Naive thymus-derived CD4-positive, alpha-beta T cell (primary cell): ENCODE measurements at places on chromosomes 4 and X.

GRCh38 chrX:69298466-69299140, 133.3 kb upstream of the PJA1 start:
- DNase-seq: no peak

- no peak for DNase-seq
These were observed 46.4 kb upstream of the FGG start for GRCh38 chr4:154658680-154659405.

GRCh38 chr4:17260166-17260907, 251.6 kb downstream of the QDPR start:
- DNase-seq: no peak

DNA sequence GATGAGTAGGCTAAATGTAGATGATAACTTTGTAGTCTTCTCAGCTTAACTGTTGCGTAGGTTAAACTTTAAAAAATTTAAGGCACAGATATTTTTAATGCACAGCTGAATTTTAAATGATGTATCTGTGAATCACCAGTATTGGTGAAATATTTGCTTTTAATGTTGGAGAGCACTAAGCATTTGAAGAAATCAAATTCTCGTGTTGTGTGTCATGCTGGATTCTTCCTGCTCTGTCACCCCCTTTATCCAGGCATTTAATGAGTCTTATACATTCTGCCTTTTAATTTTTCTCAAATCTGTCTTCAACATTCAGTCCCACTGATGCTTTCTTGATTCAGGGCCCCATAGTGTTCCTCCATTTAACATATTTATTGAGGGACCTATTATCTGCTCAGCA, 76.7 kb downstream of the SLC4A4 start:
- DNase-seq: no peak

DNA sequence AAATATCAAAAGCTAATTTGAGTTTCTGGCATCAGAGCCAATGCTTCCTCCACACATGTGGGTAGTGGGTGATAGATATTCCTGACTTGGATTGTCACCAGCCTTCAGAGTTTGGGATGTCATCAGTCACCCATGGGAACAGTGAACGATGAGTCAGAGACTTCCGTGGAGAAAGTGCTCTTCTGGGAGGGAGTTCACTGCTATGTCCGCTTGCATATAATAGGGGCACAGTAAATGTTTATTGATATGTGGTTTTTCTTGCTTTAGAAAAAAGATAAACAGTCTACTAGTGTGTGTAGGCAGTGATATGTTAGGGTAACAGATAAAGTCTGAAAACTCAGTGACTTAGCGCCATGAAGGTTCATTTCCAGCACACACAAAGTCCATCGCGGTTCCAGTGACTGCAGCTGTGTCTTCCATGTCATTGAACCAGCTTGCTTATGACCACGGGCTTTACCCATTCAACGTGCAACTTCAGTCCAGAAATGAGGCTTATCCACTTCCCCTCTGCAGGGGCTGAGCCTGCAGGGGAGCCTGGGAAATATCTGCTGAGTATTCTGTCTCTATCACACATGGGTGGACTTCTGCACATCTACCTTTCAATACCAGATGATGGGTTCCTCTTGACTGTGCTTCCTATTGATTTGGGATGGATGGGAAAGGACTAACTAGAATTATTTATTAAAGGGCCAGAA, 87.7 kb upstream of the WWC2 start:
- no peak for DNase-seq

DNA sequence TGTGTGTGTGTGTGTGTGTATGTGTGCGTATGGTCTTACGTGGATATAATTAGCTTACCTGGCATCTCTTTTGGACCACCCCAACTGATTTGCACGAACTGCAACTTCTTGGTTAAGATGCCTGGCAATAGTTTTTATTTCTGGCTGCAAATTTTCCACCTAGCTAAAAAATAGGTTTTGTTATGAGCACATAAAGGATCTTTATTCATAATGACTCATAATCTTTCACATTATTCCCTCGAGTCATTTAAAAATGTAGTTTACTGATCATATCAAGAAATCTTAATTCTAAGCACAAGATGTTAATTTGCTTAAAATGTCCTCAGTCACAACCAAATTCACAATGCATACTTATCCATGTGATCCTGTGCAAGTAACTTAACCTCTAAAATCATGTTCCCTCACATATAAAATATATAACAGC, 1.5 kb downstream of the COX18 start:
- no peak for DNase-seq

DNA sequence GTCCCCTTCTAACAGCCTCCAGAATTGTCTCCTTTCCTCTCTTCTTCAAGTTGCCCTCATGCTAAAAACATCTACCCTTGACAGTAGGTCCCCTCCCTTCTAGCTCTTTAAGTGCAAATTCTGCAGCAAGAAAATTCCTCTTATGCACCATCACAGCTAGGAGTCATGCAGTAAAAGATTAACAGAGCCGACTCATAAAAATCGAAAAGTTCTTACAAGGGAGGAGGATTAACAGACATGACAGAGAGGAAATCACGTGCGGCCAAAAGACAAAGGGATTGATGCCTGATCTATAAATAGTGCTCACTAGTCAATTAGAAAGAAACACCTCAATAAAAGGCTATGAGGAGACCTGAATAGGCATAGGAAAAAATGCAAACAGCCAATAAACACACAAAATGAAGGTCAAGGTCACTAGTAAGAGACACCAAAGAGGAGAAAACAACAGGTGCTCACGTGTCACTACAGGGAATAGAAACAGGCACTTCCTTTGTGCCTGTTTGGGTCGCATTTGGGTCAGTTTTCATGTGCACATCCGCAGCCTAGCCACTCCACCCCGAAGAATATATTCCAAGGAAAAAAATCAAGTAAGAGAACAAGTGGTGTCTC, 3.4 kb downstream of the RNF212 start:
- DNase-seq: no peak

- no peak for DNase-seq
These were observed 126.8 kb upstream of the PSAPL1 start for GRCh38 chr4:7561557-7561956.

GRCh38 chr4:55068522-55068921, 56.9 kb downstream of the KDR start:
- DNase-seq: no peak

GRCh38 chr4:156495836-156496235, 475.8 kb downstream of the PDGFC start:
- no peak for DNase-seq

DNA sequence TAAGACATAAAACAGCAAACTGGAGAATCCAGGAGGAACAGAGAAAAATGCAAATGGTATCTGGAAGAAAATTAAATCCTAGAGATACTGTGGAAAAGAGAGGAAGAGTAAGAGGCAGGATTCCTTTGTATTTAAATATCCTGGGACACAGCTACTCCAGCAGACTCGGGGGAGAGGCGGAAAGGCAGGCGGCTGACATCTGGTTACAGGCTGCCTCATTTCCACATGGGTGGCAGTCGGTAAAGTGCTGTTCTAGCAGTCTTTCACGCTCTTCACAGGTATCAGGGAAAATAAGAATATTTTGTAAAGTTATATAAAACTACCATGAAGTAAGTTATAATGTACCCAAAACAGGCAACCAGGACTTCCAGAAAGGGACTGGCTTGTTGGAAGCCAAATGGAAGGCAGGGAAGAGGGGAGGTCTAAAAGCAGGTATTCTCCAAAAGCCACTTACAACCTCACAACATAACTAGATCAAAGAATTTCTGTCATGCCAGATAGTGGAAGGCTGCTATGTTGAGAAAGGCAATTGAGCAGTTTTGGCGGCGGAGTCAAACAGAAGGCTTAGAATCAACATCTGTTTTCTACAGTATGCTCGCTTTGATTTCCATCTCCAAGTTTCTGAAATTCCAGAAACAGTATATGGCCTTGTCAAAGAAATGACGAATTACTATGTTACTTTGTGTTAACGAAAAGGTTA, 1.3 kb upstream of the TIGD2 start:
- DNase-seq: no peak

- DNase-seq: no peak
These were observed 10.4 kb downstream of the MAD2L1 start for GRCh38 chr4:120056246-120056645.

DNA sequence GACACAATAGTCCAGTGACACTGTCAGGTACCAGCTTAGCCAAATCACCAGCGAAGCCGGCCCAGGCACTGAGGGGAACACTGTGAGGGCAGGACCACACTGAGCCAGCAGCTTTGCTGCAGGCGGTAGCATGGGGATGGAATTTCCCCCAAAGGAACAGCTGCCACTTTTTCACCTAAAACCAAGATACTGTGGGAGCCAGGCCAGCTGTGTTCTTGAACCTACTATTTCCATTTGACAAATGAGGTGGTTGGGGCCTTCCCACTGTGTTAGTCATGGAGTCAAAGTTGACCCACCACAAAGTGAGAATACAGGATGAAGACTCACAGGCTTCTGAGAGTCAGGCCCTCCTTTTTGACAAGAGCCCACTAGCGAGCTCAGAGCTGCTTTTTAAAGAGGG, 70.7 kb upstream of the SH3RF1 start:
- DNase-seq: no peak

DNA sequence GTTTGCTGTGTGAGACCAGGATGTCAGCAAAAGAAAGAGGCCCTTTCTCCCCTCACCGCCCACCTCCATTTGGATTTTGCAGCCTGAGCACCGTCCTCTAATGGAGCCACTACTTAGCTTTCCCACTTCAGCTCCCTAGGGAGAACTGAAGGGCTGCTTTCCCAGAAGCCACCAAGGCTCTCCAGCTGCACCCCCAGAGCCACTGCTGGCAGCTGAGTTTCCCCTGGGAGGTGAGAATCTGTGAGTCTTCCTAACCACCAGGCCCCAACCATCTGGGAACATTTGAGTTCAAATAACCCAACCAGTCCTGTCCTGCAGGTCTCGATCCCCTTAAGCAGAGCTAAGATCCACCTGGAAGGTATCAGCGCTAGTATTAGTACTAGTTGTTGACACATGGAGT, 173.1 kb upstream of the USP9X start:
- DNase-seq: no peak

- DNase-seq: no peak
These were observed 81.6 kb upstream of the TBC1D9 start for GRCh38 chr4:140837736-140838135.

DNA sequence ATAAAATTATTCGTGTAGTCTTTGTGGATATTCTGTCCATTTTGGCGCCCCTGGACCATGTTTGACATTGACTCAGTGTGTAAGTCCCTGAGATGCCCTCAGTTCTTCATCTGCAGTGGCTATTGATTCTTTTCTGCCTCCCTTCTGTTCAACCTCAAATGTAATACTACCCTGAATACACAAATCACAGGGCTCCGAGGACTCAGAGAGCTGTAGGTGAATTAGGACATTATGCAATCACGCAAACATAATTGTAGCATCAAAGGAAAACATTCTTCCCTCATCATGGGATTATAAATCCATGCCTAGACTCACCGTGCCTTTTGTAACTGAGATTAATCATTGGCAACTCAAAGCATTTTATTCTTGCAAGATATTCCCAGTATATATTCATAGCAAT, 161.4 kb upstream of the PACRGL start:
- no peak for DNase-seq

- no peak for DNase-seq
These were observed 45.1 kb upstream of the HSD17B10 start for GRCh38 chrX:53479301-53479700.

- no peak for DNase-seq
These were observed 48.5 kb upstream of the PDLIM3 start for GRCh38 chr4:185583813-185584212.

- DNase-seq: no peak
These were observed 238.8 kb downstream of the GRIA3 start for GRCh38 chrX:123422875-123423274.

DNA sequence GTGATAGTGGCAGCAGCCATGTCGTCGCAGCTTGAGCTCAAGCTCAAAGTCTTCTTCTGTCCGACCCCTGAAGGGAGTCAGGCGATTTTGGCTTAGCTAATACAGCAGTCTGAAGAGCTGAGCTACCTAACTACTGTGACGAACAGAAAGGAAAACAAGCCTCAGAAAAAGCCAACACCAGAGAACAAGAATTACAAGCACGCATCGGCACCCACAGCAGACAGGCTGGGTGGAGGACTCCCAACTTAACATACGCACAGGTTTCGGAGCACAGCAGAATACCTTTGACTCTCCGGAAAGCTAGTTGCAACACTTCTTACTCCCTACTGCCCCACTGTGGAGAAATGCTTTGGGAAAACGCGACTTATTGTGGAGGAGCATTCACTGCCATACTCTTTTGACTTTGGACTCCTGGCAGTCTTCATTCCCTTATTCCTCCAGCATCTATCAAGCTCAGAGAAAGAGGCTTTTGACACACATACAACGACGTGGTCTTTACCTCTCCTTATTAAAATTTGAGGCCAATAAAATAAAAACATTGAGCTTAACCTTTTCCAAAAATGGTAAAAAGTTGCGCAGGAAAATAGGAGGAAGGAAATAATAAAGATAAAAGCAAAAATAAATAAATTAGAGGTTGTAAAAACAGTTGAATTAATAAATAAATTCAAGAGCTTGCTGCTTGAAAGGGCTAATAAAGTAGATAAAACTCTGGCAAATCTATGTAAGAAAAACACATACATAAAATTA, 41.3 kb upstream of the GPC3 start:
- DNase-seq: no peak

DNA sequence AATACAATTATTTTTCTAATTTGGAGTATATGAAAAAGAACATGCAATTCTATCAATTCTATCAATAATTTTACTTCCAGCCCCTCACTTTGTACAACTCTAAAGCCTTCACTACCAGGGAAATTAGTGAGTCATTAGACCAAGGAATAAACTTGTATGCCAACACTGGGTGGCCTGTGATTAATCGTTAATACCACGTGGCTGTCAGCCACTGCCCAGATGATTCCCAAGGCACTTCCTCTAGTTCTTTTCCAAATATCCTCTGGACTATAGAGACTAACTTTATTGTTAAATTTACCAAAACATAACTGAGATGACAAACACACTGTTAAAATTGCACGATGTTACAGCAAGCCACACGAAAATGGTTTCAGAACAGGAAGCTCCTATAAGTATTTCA, 45.7 kb downstream of the MID1 start:
- no peak for DNase-seq

- no peak for DNase-seq
These were observed 28.4 kb downstream of the DDX60L start for GRCh38 chr4:168451744-168452390.

GRCh38 chrX:134868771-134869495, 121.9 kb upstream of the SMIM10 start:
- no peak for DNase-seq
